ENCODE measurements at places on chromosomes 12 and 14.

DNA sequence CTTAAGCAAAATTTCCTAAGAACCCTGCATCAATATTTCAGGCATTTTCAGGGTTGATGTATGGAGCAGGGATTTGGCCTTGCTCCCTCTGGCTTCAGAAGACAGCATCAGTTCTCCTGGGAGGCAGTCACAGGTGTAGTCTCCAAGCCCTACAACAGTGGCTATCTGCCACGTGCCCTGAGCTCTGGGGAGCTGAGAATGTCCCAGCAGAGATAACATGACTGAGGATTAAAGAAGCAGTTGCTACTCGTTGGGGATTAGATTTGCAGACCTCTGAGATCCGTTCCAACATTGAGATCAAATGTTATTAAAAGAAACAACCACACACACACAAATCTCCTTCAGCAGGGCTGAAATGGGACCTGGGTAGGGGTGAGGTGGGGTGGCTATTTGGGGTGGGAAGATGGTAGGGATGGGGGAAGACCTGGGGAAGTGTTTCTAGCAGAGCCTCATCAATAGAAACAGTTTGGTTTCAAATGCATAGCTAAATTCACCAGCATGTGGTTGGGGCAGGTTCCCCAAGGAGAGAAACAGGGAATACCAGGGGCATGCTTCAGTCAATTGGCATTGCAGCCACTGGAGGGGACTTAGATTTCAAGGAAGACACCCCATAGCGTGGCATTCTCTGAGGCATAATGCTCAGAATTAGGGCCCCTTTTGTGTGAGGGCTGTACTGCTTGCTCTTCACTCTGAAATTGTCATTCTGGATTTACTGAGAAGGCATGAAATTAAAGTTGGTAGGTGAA lies 15.2 kb upstream of the FAM234B start:
- no peak for DNase-seq

DNA sequence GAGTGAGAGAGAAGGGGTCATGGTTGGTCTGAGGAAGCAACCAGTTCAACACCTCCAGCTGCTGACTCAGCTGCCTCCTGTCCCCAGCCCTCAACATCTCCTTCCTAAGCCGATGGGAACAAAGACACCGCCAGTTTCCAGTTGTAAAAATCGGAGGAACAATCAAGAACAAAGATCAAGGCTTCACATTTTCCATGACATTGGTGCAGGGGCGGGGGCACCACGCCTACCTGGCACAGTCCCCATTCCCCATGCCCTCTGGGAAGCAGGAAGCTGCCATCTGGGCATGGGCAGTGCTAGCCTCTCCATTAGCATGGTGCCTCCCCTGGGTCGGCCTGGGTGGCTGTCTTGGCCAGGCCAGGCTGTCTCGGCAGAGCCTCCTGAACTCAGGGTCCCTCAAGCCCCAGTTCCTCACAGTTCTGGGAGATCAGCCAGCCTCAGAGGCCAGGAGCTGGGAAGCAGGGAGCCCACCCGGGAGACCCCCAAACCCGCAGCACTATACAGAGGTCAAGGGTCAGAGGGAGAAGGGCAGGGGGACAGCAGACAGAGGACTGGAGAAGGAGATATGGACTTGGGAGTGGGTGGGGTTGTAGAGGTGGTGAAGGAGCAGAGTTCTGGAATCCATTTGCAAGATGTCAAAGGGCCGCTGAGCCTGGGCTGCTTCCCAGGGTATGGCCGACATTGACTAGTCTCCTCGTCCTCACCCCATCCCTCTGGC lies 19.6 kb upstream of the TMEM106C start:
- no peak for DNase-seq

- no peak for DNase-seq
Observed at GRCh38 chr14:36955967-36956366, 216.4 kb downstream of the SLC25A21 start.

- DNase-seq, result no peak
Observed at GRCh38 chr12:93127107-93127560, 198.0 kb upstream of the EEA1 start.

DNA sequence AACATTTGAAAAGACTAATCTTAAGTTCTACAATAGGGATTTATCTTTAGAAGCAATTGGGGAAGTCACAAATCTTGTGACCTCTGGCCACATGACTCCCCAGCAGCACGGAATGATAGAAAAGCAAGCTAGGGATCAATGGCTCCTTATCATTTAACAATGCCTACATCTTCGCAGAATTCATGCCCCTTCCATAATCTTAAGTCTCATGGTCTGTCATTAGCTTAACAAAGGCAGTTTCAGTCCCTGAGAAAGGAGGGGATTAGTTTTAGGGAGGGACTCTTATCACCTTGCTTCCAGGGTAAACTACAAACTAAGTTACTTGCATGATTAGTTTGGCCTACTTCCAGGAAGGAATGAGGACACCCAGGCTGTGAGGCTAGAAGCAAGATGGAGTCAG lies 486.0 kb downstream of the RMST start:
- no peak for DNase-seq

- DNase-seq, result no peak
Observed at GRCh38 chr14:56145181-56145769, 27.1 kb downstream of the PELI2 start.

All from CD8-positive, alpha-beta memory T cell (primary cell).